ENCODE measurements at places on chromosomes 16 and 17. TPM values are rescaled to one million over a fixed set of nuclear protein-coding genes. Genes with fewer than 3 reads are reported as not detected.
A peak's percentile ranks its signal among the peaks of the same experiment; 100 is the strongest.

TNRC6C gene
- 0.34 TPM for polyA plus RNA-seq

ALOX12B gene
- polyA plus RNA-seq: 0.43 TPM

VASN gene
- 1.1 TPM for polyA plus RNA-seq

DNA sequence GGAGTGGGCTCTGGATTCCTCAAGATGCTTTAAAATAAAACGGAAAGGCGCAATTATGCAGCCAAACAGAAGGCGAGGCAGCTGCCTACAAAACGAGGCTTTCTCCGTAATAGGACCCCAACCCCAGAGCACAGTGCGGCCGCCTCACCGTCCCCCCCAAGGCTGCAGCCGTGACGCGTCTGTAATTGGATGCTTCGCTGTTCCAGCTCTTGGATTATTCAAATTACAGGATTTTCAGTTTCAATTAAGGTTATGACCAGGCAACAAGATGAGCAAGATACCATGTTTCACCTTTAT, 37.3 kb upstream of the ABR start:
- no peak overlapping the region for H3K27ac ChIP-seq
- H3K4me3 ChIP-seq: no peak overlapping the region
- no peaks in the 10 kb centered on the region for H3K36me3 ChIP-seq
- no peak for DNase-seq
- no peaks in the 10 kb centered on the region for H3K4me1 ChIP-seq
- peaks cover 6% of the 10 kb centered on the region for H3K27me3 ChIP-seq

GRCh38 chr16:80407265-80407987, 133.4 kb upstream of the DYNLRB2 start:
- DNase-seq: no peak
- H3K27ac ChIP-seq: no peak overlapping the region
- H3K4me3 ChIP-seq: no peak overlapping the region
- H3K4me1 ChIP-seq: no peaks in the 10 kb centered on the region
- no peaks in the 10 kb centered on the region for H3K27me3 ChIP-seq

DNA sequence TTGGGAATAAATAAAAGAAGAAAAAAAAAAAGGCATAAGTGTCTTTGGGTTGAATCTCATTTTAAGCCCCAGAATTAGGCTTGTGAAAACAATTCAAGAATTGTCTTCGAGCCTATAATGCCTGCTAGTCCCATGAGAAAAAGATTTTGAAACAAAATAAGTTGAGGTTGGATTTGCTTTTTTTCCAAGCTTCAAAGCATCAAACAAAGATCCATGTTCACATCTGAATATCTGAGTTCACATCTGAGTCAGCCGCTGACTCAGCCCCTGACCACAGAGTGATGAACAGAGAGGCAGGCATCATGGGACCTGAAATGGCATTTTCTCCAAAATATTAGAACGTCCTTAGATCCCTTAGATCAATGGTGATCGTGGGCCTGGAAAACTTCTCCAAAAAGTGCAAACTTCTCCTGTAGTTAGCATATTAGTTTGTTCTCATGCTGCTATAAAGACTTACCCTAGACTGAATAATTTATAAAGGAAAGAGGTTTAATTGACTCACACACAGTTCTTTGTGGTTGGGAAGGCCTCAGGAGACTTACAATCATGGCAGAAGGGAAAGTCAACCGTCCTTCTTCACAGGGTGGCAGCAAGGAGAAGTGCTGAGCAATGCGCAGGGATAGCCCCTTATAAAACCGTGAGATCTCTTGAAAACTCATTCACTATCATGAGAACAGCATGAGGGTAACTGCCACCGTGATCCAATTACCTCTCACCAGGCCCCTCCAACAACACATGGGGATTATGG, 294.6 kb upstream of the HSBP1 start:
- H3K27me3 ChIP-seq: no peaks in the 10 kb centered on the region
- H3K36me3 ChIP-seq: no peaks in the 10 kb centered on the region
- peak overlapping the region; percentile 30 for H3K27ac ChIP-seq
- H3K4me1 ChIP-seq: peaks cover 7% of the 10 kb centered on the region
- no peak for DNase-seq

KRT28 gene
- polyA plus RNA-seq: not detected

DNA sequence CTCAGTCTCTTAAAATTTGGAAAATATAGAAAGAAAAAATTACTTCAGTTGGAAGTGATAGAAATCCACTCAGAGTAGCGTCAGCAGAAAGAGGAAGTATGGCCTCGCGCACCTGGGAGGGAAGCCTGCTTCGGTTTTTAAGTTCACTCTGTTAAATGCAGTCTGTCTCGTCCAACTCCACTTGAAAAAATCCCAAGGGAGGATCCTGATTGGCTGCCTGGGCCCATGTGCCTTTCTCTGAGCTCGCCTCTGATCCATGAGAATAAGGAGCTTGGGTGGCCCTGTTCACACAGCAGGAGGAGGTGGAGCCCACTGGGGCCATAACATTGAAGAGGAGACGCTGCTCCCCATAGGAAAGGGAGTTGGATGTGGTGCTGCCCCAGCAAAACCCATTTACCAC, 40.7 kb downstream of the DNAJA2 start:
- H3K36me3 ChIP-seq: peaks cover 9% of the 10 kb centered on the region
- H3K27me3 ChIP-seq: no peaks in the 10 kb centered on the region
- H3K4me3 ChIP-seq: no peak overlapping the region
- no peaks in the 10 kb centered on the region for H3K4me1 ChIP-seq
- no peak for DNase-seq

CCL4 gene
- polyA plus RNA-seq: 0.21 TPM

- no peak overlapping the region for H3K4me3 ChIP-seq
- no peak for DNase-seq
- H3K36me3 ChIP-seq: no peaks in the 10 kb centered on the region
- no peaks in the 10 kb centered on the region for H3K27me3 ChIP-seq
- H3K27ac ChIP-seq: peak overlapping the region; percentile 11
- peaks cover 48% of the 10 kb centered on the region for H3K4me1 ChIP-seq
Observed at GRCh38 chr17:41417576-41418015, 6.8 kb downstream of the KRT37 start.

GRCh38 chr17:74736513-74737298, at the start of gene RAB37:
TSS of gene RAB37 (plus strand) at chr17:74737256. CDS start at chr17:74737273, 17 bp downstream.
- DNase-seq: no peak
- H3K27ac ChIP-seq: no peak within 1 kb of the TSS
- H3K36me3 ChIP-seq: no peaks in the 10 kb centered on the region

DNA sequence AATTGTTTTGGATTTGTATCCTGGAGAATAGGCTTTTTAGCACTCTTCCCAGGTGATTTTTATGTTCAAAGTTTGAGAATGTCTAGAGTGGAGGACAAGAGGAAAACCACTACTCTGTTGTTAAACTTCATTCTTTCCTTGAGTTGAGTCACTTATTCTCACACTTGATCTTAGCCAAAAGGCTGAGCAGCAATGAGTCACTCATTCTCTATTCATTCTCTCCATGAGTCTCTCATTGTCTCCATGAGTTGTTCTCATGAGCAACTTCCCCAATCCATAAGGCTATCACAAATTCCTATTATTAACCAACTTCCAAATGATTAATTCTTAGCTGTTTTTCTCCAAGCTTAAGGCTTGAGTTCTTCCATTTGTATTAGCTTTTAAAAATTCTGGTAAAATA, 1393.3 kb downstream of the CDH8 start:
- peak; percentile 80 for DNase-seq
- peak overlapping the region; percentile 61 for H3K27ac ChIP-seq
- H3K4me1 ChIP-seq: peaks cover 7% of the 10 kb centered on the region
- H3K36me3 ChIP-seq: no peaks in the 10 kb centered on the region
- no peak overlapping the region for H3K4me3 ChIP-seq

DNA sequence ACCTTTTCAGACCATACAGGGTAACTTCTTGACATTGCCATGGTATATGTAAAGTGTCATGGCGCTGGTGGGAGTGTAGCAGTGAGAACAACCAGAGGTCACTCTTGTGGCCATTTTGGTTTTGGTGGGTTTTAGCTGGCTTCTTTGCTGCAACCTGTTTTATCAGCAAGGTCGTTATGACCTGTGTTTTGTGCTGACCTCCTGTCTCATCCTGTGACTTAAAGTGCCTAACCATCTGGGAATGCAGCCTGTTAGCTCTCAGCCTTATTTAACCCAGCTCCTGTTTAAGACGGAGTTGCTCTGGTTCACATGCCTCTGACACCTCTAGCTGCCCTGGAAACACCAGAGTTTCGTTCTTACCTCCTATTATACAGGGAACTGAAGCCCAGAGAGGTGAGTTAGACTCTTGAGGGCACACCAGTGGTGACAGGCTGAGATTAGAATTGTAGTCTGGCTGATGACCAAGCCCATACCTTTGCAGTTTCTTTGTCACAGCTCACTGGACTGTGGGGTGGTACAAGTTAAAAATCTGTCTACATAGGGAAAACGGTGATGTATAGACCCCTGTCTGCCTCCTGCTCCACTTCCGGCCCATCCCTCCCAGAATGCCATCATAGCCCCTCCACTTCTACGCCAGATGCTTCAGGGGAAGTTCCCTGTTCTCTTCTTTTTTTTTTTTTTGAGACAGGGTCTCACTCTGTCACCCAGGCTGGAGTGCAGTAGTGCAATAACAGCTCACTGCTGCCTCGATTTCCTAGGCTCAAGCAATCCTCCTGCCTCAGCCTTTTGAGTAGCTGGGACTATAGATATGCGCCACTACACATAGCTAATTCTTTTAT, 21.0 kb downstream of the KSR1 start:
- H3K27me3 ChIP-seq: no peaks in the 10 kb centered on the region
- no peak overlapping the region for H3K4me3 ChIP-seq
- H3K36me3 ChIP-seq: no peaks in the 10 kb centered on the region
- H3K27ac ChIP-seq: no peak overlapping the region
- DNase-seq: no peak

- no peaks in the 10 kb centered on the region for H3K36me3 ChIP-seq
- no peaks in the 10 kb centered on the region for H3K4me1 ChIP-seq
- H3K27me3 ChIP-seq: no peaks in the 10 kb centered on the region
- no peak overlapping the region for H3K27ac ChIP-seq
Observed at GRCh38 chr17:34291721-34292348, 6.3 kb downstream of the CCL11 start.

C1QTNF8 gene
- not detected for polyA plus RNA-seq

All from keratinocyte (primary cell).